ENCODE measurements at places on chromosomes 12 and 14. TPM values are rescaled to one million over a fixed set of nuclear protein-coding genes. Genes with fewer than 3 reads are reported as not detected.

- DNase-seq = no peak
Measured at GRCh38 chr14:51119411-51120051, 24.6 kb upstream of the TRIM9 start.

GRCh38 chr12:19261773-19262172 is 132.2 kb downstream of the PLEKHA5 start:
- no peak for DNase-seq

DNA sequence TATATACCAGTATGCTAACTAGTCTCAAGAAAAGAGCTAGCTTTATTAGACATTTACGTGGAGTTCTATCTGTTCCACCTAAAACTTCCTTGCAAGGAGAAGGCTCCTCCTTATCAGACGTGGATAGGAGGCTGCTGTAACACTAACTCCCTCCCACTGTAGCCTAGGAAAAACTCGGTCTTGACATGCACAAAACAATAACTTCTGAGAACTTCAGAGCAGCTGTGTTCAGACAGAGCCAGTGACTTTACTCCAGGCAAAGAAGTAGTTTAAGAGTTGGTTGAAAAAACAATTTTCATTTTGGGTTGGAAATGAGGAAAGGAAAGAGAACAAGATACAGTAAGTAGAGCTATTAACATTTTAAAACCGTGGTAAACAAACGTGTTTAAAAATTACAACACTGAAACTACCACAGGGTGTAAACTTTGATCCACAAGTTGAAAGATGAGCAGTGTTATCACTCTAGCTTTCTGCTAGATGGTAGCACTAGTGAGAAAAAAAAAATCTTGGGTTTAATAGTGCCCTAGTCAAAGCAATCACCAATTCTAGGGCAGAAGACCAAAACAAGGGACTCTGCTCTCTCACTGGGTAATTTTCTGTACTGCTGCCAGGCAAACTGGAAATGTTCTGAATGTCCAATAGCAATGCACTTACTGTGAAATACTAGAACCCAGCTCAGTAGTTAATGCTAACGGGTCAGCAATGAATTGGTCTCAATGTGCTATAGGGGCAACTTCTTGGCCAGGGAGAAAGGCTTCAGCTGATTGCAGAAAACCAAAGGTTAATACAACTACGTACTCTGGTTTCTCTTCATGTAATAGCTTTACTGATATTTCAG is 2.4 kb downstream of the ATF7 start:
- DNase-seq = peak; percentile 64

CCDC175 gene
- polyA plus RNA-seq = 0.43 TPM

GPR162 gene
- polyA plus RNA-seq = 25.4 TPM

GRCh38 chr14:27049701-27050100 is 451.9 kb upstream of the NOVA1 start:
- DNase-seq = peak; percentile 51

DNA sequence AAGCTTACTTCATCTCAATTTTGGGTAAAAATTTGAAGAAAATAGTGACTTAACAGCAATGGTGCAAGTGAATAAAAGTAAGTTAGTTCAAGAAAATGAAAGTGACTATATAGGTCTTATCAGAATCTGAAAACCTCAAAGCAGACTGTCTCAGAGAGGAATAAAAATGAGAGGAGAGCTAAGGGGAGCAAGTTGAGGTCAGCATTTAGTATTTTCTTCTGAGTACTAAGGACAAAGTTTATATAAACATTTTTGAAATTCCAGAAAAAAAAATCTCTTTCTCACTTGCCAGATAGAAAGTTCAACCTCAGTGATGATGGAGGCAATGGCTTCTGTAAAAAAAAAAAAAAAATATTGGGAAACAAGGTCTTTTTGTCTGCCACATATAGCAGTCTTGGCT is 414.1 kb downstream of the NPAS3 start:
- no peak for DNase-seq

DNA sequence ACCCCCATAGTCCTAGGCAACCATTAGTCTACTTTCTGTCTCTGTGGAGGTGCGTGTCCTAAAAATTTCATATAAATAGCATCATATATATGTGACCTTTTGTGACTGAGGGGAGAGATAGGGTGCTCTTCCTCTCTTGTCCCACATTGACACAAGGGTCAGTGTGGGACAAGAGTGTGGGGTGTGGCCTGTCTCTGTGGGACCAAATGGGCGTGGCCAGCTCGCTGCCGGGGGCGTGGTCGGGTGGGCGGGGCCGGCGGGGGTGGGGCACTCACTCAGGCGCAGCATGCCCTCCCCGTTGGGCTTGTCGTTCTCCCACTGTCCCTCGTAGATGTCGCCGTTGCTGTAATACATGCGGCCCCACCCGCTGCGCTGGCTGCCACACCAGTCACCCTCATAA is 15.5 kb downstream of the MORN3 start:
- DNase-seq = no peak

- peak; percentile 24 for DNase-seq
Measured at GRCh38 chr14:63039866-63040265, 5.4 kb downstream of the KCNH5 start.

DNA sequence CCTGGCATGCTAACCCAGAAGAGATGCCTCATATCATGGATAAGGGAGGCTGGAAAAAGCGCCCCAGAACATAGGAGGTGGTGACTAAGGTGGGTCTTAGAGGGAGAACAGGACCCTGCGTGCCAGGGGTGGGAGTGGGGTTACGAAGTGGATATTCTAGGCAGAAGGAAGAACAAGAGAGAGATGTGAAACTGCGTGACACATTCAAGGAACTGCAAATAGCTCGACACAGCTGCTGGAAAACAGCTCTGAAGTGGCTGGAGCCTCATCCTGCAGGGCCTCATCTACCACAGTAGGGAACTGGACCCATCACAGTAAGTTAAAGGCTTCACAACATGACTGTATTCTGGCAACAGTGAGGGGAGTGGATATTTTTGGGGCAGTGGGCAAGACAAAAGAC is 61.1 kb downstream of the RNF34 start:
- no peak for DNase-seq

GRCh38 chr14:27366596-27366995 is 768.8 kb upstream of the NOVA1 start:
- DNase-seq = no peak

GRCh38 chr12:66066137-66066928 is 64.2 kb downstream of the LLPH start:
- peak; percentile 46 for DNase-seq

DNA sequence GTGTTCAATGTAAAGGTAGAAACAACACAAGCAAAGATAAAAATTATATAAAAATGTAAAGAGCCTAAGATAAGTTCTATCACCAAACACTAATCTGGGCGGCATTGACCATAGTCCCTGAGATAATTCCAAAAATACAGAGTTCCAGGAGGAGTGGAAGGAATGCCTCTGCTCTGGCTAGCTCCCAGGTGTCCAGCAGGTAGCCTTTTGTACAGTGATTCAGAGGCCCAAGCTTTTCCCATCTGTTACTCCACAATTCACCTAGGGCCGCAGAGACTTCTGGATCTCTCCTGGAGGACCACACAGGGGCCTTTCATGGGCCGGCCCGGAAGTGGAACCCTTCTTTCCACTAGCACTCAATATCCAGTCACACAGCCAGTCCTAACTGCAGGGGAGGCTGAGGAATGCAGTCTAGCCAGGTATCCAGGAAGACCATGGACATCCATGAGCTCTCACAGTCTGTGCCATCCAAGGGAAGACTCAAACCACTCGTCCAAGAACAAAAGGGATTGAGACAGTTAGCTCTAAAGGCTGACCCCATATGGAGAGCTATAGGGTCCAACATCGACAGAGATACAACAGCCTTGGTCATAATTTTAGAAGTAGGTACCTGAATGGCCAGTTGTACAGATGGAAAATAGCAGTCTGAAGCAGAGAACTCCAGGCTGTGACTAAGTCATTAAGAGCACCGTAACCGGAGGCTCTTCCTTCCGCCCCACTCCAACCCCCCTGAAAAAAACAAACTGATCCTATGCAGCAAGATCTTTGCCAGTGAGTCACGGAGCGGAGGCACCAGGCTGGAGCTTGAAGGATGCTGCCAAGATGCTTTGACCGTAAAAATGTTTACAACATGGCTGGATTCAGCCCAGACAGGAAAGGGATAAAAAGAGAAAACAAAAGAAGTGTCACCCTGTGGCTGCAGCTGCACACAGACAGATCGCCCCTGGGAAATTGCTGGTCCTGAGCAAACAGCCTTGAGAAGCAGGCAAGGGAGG is 204.8 kb downstream of the NUAK1 start:
- DNase-seq = no peak

DNA sequence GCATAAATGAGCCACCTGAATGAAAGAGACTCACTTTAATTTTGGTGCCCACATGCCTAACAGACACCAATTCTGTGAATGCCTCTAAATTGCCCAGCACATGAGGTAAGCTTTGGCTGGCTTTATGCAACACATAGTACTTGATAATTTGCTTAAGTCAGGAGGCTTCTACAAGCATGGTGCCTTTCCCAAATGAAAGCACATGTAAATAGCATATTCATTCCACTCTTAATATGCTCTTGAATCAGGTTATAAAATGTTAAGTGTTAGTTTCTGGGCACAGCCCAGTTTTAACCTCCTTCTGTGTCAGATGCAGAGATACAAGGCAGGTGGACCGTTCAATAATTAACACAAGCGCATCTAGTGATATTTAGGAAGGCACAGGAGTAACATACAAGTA is 15.6 kb downstream of the TMCC3 start:
- DNase-seq = no peak

DNA sequence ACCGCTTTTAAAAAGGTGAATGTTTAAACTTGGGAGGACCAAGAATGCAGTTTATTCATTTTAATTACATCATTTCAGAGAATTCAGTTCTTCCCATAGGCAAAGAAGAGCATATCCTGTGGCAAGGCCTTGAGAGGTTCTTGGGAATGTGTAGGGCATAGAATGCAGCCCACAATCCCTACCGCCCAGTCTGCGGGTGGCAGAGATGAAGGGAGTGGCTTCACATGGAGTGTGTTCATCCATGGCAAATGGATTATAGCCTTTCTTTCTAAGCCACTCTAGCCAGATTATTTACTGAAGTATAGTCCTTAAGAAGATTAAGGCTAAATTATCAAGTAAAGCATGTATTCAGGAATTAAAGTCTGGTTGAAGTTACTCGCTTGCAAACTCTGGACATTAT is 97.4 kb downstream of the TSPAN8 start:
- no peak for DNase-seq

DNA sequence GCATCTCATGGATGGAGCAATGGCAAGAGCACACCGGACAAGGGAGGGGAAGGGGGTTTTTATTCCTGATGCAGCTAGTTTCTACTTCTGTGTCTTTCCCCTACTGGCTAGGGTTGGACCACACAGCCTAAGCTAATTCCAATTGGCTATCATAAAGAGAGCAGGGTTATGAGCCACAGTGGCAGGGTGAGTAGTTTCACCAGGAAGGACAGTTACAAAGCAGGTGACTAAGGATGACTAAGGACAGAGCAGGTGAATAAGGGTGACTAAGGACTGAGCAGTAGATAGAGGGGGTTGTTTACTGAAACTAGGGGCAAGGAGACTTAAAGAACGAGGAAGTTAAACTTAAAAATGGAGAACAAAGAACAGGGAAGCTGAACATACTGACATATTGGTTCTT is 321.4 kb upstream of the SEL1L start:
- DNase-seq = no peak

GRCh38 chr14:76941946-76942805 is 86.3 kb downstream of the IRF2BPL start:
- no peak for DNase-seq

Data from renal cortex interstitium (tissue), 15 donors.